ENCODE measurements at places on chromosomes 2 and 18.

DNA sequence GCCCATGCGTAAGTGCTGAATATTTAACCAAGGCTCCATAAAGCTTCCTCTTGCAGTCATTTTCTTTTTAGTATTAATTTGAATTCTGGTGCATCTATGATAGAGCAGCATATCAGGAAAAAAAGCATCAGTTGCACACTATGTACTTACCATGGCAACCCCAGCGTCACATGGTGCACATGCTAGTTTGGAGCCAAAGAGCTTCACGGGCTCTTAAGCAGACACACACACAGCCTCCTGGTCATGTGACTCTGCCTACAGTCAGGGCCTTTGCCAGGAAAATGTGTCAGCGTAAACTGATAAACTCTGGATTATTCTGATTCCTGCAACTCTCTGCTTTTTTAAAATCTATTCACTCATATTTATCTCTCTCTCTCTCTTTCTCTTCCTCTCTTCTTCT is 30.2 kb downstream of the NYAP2 start:
- DNase-seq = no peak

GRCh38 chr18:48806551-48807261 is 144.1 kb downstream of the SMAD7 start:
- no peak for DNase-seq

- no peak for DNase-seq
Measured at GRCh38 chr2:108986916-108987510, 2.0 kb downstream of the EDAR start.

DNA sequence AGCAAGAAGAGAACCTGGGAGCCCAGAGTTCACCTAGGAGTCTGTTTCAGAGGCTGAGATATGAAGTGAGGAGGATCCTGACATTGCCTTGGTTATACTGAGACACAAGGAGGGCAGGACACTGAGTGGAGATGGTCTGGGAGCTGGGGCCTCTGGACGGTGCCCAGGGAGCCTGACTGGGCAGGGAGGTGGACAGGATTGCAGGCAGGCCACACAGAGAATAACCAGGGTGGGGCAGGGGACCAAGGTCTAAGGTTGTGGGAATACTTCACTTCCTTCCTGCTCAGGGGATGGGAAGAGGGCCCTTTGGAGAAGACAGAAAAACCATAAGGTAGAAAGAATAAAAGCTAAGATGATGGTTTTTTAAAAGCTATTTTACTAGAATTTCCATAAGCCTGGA is 18.7 kb downstream of the EDAR start:
- DNase-seq = no peak

GRCh38 chr2:118301248-118301647 is 213.0 kb downstream of the INSIG2 start:
- no peak for DNase-seq

- no peak for DNase-seq
Measured at GRCh38 chr2:15170070-15170775, 390.9 kb downstream of the NBAS start.

Data from NCI-H1417 treated with DMSO at 0.1 percent for 48 hours (cell line).